ENCODE measurements at places on chromosomes 2 and 18. TPM values are rescaled to one million over a fixed set of nuclear protein-coding genes. Genes with fewer than 3 reads are reported as not detected.

Gene COX7A2L
- 104 TPM for total RNA-seq

Gene SF3B6
- 147 TPM for total RNA-seq

Gene DYNAP
- not detected for total RNA-seq

Gene PLEK
- total RNA-seq = 20.0 TPM

Gene TMEM37
- total RNA-seq = not detected

Gene FSIP2
- total RNA-seq = not detected

Gene GPR148
- not detected for total RNA-seq

Gene LYPD6B
- not detected for total RNA-seq

Gene GALNT13
- not detected for total RNA-seq

Gene SLC5A7
- not detected for total RNA-seq

Gene ABCB11
- total RNA-seq = not detected
